BJ (cell line): ENCODE measurements at places on chromosomes 2 and 18.

- no peak for DNase-seq
Measured at GRCh38 chr2:161955211-161955610, 118.8 kb downstream of the DPP4 start.

GRCh38 chr2:3099145-3099859 is 278.3 kb downstream of the EIPR1 start:
- DNase-seq, result no peak

DNA sequence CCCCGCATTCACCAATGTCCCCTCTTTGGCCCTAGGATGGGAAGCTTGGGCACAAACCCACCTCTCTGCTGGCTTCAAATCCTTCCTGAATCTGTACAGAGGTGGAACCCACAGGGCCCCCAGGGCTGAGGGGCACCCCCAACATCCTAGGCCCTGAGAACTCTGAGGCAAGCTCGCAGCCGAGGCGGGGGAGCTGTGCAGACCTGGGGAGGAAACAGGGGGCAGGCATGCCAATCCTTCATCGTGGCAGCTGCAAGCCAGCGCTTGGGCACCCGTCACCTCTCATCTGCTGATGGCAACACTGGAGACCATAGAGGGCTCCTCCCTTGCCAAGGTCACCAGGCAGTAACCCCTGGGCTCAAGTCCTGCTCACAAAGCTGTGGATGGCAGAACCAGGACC is 10.8 kb downstream of the ECEL1 start:
- no peak for DNase-seq

DNA sequence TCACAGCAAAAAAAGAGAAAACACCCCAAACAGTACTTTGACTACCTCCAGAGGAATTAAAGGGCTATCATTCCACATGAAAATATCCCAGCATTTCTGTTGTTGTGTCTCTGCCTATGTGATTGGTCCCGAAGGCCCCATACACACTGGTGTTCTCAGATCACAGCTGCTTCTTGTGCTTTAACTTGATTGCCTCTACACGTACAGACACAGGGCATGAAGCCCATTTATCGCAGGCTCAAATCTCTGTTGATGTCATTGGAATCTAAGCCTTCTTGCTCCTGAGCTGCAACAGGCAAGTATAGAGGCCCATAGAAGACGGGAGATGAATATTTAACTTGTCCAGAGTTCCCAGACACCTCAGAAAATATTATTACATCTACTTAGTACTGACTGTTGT is 405.2 kb downstream of the NCKAP5 start:
- no peak for DNase-seq

- DNase-seq, result peak; percentile 62
Measured at GRCh38 chr2:238582159-238582558, 155.4 kb downstream of the ASB1 start.

GRCh38 chr2:43133708-43134570 is 92.5 kb downstream of the ZFP36L2 start:
- DNase-seq, result no peak

- no peak for DNase-seq
Measured at GRCh38 chr18:41113885-41114482, 841.0 kb upstream of the PIK3C3 start.

- DNase-seq, result no peak
Measured at GRCh38 chr2:217784996-217785543, 217.7 kb downstream of the TNS1 start.

DNA sequence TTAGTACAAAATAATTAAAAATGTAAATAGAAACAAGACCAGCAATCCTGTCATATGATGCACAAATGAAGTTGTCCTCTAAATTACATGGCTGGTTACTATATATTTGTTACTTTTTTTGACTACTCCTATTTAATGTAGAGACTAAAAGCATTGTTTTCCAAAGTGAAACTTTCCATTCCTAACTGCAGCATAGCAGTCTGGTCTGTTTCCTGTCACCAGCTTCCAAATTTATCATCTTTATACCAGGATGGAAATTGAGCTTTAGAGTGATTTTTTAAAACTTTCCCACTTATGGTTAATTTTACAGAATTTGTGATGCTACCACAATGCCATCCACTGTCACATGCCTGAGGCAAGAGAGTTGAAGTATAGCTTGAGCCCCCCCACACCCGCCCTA is 33.5 kb upstream of the RAB27B start:
- DNase-seq, result no peak

DNA sequence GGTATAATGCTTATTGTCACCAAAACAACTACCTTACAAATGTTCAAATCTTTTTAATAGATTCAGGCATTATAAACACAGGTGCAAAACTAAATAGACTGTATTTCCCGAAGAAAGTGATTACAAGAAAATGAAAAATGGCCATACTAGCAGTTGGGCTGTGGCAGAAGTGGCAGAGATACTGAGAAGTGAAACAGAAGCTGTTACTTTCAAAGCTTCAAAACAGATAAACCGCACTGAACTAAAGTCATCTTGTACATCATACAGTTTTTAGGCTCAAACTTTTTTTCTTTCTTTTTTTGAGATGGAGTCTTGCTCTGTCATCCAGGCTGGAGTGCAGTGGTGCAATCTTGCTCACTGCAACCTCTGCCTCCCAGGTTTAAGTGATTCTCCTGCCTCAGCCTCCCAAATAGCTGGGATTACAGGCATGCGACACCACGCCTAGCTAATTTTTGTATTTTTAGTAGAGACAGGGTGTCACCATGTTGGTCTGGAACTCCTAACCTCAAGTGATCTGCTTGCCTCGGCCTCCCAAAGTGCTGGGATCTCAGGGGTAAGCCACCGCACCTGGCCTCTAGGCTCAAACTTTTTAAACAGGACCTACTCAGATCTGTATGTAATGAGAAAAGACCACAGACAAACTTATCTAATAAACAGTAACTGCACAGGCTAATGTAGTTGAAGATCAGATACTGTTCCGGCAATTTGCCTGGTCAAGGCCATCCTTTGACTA is 77.9 kb upstream of the SATB2 start:
- DNase-seq, result no peak

DNA sequence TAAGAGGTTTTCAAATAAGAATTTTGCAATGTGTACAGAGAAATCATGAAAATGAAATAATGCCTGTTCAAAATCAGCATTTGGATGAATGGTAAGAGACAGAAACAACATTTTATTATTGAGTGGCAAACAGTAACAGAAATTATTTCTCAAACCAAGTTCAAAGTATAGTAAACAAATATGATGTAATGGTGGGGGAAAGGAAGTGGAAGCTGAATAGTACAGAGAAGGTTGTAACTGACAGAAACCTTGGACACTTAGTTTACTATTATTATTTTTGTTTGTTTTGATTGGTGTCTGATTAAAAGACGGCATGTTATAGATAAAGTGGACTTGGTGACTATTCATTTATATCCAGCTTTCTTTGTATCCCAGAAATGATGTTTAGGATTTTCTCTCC is 1637.4 kb upstream of the ACVR2A start:
- no peak for DNase-seq

DNA sequence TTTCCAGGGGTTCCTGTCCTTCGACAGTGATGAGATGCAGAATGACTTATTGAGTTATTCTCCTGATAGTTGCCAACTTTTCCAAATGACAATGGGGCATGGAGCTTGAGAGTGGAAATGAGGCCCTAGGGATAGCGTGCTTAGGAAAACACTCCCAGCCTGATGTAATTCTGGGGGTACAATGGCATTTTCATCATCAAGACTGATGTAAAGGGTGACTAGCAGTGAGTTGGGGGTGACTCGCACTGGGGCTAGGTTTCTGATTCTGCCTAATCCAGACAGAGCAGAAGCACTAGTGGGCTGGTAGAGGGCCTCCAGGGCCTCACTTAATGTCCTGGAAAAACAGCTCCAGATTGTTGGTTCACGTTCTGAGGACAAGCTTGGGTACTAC is 34.0 kb upstream of the IL37 start:
- no peak for DNase-seq

DNA sequence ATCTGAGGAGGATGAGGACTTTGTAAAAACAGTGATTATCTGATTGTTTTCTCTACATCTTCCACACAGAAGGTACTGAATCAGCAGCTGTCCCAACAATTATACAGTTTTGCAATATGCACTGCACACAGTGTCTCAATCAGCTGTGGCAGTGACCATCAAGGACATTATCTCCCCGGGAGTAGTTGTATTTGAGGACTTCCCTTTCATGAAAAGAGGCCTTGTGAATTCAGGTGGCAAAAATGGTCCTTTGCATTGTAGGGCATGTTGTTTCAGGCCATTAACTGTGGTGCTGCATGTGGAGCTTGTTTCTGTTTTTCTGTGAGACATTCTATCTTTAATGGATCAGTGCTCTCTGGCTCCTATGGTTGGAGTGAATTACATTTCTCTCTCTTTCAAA is 779.4 kb upstream of the FSHR start:
- DNase-seq, result no peak

DNA sequence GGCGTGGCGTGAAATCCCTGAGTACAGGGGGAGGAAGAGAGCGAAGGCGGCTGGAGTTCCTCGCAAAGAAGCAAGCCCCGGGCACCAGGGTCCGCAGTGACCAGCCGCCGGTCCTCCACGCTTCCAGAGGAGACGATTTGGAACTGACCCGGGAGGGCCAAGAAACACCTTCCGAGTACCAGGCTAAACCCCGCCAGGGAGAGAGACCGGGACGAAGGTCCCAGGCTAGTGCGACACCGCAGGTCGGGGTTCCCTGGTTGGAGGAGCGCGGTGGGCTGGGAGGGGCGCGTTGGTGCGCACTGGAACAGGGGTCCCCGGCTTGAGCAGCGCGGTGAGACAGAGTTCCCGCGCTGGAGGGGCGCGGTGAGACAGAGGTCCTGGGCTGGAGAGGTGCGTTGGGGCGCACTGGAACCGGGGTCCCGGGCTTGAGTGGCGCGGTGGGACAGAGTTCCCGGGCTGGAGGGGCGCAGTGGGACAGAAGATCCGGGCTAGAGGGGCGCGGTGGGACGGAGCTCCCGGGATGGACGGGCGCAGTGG is 901 bp downstream of the WDFY1 start:
- no peak for DNase-seq

DNA sequence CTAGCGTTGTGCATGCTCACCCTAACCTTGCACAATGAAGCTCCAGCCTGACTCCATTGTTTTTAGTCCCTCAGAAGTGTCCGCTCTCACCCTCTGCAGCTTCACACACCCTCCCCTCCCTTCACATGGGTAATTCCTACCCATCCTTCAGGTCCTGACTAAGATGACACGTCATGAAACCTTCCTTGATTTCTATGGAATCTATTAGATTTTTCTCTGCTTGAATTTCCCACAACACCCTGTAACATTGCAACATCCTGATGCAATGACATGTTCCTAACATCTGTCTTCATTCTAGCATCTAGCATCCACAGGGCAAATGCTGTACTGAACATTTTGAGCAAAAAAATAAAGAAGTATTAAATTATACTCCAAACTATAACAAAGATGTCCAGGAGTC is 77.0 kb upstream of the PID1 start:
- DNase-seq, result no peak
